ENCODE measurements at places on chromosomes 13 and 19. TPM values are rescaled to one million over a fixed set of nuclear protein-coding genes. Genes with fewer than 3 reads are reported as not detected.

Gene CEACAM16
- not detected for total RNA-seq

GRCh38 chr19:48330012-48330681 is 4.8 kb downstream of the EMP3 start:
- no peak for DNase-seq

GRCh38 chr13:105159841-105160240 is 1375.6 kb downstream of the EFNB2 start:
- DNase-seq, result no peak

Gene COL4A2
- total RNA-seq, result 538 TPM

DNA sequence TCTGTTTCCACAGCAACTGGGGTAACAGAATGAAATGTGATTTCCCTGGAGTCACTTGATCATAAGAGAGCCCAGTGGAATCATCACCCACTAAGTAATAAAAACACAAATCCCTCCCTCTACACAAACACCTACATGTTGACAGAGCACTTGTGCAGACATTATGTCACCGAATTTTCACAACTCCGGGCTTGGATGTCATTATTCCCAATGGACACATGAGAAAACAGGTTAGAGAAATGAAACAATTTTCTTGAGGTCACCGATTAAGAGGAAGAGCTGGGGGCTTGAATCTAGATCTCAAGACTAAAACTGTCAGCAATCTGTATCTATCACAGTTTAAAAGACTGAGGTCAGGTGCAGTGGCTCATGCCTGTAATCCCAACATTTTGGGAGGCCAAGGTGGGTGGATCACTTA is 3.1 kb downstream of the XRCC1 start:
- DNase-seq, result no peak

DNA sequence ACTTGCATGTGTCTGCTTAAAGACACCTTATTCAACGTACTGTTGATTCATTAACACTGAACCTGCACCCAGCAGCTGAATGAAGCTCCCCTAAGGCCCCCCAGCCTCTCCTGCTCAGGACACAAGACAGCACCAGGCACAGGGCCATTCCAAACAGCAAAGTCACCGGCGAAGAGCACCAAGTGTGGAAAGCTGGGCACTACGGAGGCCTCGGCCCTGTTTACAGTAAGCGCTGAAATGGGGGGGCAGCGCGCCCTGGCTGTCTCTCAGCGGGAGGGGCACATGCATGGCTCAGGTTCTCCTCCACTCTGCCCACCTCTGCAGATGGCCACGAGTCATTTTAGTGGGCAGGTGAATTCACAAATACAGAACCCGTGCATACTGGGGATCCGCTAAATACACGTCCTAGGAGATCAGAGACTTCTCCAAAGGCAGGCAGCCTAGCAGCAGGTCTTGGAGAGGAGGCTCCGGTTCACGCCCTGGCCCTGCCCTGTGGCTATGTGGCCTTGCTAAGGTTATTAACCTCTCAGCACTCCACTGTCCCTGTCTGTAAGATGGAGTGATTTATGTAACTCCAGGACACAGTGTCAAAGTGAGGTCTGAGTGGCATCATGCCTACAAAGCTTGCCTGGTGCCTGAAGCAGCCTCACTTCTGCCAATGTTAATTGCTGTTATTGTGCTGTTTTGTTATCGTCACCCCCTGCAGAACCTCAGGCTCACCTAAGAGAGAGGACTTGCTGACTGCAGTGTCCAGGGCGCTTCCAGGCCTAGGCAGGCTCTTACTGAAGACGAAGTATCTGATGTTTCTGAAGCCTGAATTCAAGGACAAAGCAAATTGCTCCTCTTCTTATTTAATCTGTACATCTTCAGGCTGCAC is 207.4 kb upstream of the SOX1 start:
- peak; percentile 86 for DNase-seq

Gene GET3
- total RNA-seq, result 46.9 TPM

Gene TIMM44
- total RNA-seq, result 111 TPM

- DNase-seq, result peak; percentile 96
Observed at GRCh38 chr19:18450931-18451836, 13.3 kb upstream of the ISYNA1 start.

DNA sequence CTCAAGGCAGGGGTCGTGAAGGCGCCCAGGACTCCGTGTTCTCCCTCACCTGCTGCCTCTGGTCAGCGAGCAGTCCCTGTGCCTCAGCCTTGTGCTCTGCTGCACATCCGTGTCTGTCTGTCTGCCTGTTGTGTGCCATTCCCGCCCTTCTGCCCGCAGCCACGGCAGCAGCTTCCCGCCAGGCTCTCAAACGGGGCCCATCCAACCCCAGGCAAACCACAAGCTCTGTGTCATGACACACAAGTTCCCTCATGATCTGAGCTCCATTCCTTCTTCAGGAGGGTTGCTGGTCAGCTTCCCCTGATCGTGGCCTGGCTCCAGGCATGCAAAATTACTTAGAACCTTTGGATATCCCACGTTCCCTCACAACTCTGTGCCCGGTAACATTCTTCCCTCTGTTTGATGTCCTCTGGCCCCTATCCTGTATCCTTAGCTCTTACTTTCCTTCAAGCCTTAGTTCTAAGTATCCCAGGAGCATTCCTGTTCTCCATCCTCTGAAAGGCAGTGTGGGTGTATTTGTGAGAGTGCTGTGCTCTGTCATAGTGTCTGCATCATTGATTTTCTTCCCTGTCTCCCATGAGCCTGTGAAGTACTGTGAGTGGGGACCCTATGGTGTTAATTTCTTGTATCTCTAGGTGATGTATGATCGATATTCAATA is 3.2 kb downstream of the GPR183 start:
- DNase-seq, result no peak

Gene ZNF816
- total RNA-seq, result 7.2 TPM

GRCh38 chr13:22050951-22051563 is 380.2 kb downstream of the FGF9 start:
- peak; percentile 87 for DNase-seq

Gene PGLYRP2
- total RNA-seq, result not detected

- DNase-seq, result no peak
Observed at GRCh38 chr13:101092985-101093384, 323.3 kb downstream of the NALCN start.

Gene LILRB4
- 16.2 TPM for total RNA-seq

Gene AMER2
- not detected for total RNA-seq

GRCh38 chr13:26050568-26051230 is 1.1 kb downstream of the SHISA2 start:
- peak; percentile 66 for DNase-seq

DNA sequence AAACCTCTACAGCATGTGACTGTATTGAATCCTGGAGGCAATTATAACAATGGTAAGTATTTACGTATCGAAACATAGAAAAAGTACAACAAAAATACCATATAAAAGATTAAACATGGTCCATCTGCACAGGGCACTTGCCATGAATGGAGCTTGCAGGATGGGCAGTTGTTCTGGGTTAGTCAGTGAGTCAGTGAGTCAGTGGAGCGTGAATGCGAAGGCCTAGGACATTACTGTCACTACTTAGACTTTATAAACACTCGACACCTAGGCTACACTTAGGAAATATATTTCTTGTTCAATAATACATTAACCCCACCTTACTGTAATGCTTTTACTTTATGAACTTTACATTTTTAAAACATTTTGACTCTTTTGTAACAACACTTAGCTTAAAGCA is 35.6 kb upstream of the TMTC4 start:
- no peak for DNase-seq

DNA sequence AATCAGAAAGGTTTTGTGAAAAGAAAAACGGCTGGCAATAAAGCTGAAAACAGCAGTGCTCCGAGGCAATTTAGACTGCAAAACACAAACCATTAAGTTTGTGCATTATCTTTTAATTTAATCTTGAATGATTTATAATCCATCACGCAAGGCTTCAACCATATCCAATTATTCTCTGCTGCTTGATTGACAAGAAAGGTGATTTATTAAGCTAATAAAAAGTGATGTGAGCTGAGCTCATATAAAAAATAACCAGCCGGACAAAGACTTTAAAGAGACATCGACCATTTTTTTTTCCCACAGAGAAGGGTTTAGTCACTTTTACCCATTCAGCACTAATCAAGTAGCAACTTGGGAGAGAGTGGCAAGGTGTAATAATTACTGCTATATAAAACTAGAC is 33.6 kb downstream of the TSHZ3 start:
- no peak for DNase-seq

Gene ZNF235
- 4.1 TPM for total RNA-seq

DNA sequence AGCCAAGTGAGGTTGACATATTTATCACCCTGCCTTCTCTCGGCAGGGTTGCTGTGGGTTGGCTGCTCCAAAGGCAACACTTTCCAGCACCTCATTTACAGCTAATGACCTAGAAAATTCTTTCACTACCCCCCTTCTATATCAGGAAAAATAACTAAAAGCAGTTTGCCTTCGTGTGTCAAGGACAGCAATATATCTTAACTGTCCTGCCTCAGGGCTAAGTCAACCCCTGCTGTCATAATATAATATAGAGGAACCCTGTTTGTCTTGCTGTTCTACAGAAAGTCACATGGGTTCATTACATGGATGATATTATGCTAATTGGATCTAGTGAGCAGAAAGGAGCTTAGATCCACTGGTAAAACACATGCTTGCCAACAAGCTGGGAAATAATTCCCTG is 28.1 kb upstream of the USP12 start:
- no peak for DNase-seq

- no peak for DNase-seq
Observed at GRCh38 chr13:36814465-36814864, 4.6 kb upstream of the RFXAP start.

GRCh38 chr19:46945694-46946489 is 73.7 kb upstream of the NPAS1 start:
- no peak for DNase-seq

GRCh38 chr19:19997656-19998268 is 41.5 kb downstream of the ZNF682 start:
- DNase-seq, result no peak

GRCh38 chr13:80552851-80553440 is 212.0 kb upstream of the SPRY2 start:
- no peak for DNase-seq

Data from esophagus muscularis mucosa (tissue), 4 donors.